ENCODE measurements at places on chromosomes 2 and 18.

GRCh38 chr2:140863713-140864112 lies 1267.1 kb downstream of the LRP1B start:
- no peak for DNase-seq

GRCh38 chr2:240960971-240961876 lies 37.2 kb upstream of the SNED1 start:
- no peak for DNase-seq

DNA sequence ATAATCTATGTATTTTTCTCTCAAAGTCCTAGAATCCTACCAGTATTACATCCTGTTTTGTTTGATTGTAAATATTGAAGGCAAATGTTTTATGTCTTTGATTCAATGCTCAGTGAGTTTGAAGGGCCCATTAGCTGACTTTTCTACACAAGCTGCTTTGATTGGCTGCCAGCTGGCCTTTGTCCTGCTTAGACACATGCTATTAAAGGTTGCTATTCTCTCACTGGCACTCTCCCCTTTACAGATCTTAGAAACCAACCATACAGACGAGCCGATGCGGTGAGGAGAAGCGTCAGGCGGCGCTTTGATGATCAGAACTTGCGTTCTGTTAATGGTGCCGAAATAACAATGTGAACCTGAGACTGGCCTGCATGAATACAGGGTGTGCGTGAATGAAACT lies 69.7 kb downstream of the PRPF40A start:
- DNase-seq = no peak

DNA sequence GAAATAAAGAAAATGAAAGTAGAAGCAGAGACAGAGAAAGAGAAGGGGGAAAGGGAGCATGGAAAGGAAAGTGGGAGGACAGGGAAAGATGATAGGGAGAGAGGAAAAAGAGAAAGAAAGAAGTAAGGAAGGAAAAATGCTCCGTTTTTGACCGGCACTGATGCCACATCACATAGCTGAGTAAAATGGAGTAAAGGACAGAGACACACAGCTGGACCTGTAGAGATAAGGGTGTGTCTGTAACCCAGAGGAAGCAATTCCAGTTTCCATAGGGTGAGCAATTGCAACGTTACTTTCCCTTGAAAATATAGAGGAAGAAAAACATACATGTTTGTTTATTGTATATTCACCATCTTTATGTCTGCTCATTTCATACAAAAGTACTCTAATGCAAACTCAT lies 1866.9 kb upstream of the PIK3C3 start:
- DNase-seq = no peak

DNA sequence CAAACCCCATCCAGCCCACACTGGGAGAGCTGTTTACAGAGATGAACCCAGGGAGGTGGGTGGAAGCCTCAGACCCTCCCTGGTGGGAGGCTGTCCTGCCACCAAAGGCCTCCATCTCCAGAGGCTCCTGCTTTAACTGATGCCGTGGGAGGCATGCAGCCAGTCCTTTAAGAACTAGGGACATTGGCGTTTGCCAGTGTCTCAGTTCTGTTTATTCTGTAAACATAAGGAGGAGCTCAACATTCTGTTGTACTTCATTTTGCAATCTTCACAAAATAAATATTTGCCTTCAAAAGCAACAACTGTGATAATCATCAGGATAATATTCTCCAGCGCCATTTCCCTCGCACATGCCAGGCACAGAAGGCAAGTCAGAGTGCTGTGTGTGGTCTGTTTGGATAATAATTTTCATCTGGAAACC lies 6.8 kb downstream of the EDAR start:
- DNase-seq = no peak

Data from stimulated activated CD4-positive, alpha-beta T cell treated with anti-CD3 and anti-CD28 coated beads, TNF-alpha, amount 100 ng/mL, for 1 hour (primary cell).